ENCODE measurements at places on chromosomes 1 and 21.

GRCh38 chr1:114314098-114314497, 160.4 kb upstream of the SYT6 start:
- no peak for DNase-seq

- DNase-seq: no peak
These were observed 16.1 kb upstream of the PSMD4 start for GRCh38 chr1:151238467-151238739.

GRCh38 chr1:17875171-17875881, 120.2 kb downstream of the ACTL8 start:
- no peak for DNase-seq

DNA sequence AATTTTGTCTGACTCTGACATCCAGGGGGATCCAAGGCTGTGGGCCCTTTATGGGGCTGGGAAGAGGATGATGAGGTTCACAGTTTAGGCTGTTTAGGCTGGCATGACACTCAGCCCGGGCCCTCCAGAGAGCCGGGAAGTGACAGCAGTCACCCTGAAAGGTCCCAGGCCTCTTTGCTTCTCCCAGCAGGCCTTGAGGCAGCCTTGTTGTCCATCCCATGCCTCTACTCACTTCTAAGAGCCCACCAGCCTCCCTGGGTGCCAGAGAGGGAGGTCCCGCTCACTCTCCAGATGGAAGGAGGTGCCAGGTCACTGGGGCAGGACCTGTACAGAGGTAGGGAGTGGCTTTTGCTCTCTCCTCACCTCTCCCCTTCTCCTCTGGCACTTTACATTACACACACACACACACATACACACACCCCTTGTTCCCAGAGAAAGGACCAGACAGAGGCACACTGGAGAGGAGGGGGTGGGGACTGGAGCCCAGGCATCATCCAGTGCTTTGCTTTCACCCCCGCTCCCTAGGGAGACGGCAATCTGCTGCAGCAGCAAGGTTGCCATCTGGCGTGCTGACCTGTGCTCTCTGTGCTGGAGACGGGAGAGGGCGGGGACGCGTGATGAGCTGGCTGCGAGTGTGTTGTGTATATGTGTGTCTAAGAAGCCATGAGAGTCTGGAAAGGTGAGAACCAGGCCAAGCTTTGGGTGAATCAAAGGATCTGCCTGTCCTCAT, 4.6 kb downstream of the KLHDC8A start:
- DNase-seq: no peak

DNA sequence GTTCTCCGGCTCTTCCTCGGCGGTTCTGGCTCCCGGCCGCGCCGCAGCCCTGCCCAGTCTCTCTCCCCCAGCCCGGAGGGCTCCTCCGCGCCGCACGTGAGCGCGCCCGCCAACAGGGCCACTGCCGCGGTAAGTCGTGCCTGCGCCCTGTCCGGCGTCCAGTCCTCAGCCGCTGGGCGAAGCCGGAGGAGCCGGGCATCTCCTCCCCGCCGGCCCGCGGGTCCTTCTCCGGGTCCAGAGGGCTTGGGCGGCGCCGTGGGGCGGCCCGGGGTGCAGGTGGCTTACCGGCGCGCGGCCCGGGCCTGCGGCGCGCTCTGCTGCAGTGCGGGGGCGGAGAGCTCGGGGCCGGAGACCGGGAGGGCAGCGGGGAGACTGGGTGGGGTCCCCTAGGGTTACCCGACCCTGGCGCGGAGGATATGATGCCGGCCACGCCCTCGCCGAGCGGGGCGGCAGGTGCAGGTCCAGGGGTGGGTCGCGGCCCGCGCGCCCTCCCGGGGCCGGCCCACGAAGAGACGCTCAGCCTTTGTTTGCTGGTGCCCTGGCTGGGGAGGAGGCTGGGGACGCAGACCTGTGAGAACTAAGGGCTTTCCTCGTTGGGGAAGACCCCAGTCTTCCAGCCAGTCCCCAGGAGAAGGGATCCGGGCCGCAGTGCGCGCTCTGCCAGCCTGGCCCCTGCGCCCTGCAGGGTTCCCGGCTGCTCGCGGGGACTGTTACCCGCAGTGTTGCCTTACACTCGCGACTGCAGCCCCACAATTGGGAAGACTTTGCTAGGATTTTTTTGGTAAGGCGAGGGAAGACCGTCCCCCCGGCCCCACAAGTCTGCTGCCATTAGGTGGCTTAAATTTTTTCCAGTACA, at the start of gene DOP1B:
DOP1B (plus strand) TSS at position 10 of the 856 bp plus-strand sequence. CDS start 7,910 bp downstream, outside the sequence.
- no peak for DNase-seq

DNA sequence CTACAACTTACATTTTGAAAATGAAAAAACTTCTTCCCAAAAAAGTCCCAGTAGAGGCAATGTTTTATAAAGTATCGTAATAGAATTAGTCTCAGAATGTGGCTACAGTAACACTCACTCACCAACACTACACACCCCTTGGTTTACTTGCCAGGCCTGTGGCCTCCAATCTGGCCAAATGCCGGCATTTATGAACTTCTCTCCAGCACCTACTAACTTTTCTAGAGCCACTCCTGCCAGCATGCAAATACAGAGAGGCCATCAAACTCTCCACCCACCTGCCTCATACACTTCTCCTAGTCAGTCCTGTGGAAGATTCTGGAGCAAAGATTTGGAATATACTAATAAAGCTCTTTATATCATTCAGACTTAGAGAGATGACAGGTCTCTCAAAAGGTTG, 32.3 kb downstream of the STPG1 start:
- no peak for DNase-seq

DNA sequence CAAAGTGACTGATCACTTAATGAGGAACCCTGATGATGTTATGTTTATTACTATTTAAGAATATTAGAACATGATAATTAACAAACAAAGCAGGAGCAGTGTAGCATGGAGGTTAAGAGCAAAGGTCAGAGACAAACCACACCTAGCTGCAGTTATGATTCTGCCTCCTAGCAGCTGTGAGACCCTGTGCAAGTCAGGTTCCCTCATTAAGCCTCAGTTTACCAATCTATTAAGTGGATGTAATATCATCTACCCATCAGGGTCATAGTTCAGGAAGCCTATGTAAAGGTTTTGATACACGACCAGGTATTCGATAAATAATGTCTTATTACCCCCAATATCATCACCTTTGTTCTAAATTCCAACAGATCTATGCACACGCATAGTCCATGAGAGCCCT, 32.0 kb downstream of the DUSP10 start:
- DNase-seq: no peak

- no peak for DNase-seq
These were observed 1.9 kb upstream of the CNKSR1 start for GRCh38 chr1:26175346-26175745.

- DNase-seq: no peak
These were observed 1.2 kb upstream of the NID1 start for GRCh38 chr1:236066054-236066453.

- no peak for DNase-seq
These were observed 7.0 kb downstream of the PSMG1 start for GRCh38 chr21:39176271-39176709.

DNA sequence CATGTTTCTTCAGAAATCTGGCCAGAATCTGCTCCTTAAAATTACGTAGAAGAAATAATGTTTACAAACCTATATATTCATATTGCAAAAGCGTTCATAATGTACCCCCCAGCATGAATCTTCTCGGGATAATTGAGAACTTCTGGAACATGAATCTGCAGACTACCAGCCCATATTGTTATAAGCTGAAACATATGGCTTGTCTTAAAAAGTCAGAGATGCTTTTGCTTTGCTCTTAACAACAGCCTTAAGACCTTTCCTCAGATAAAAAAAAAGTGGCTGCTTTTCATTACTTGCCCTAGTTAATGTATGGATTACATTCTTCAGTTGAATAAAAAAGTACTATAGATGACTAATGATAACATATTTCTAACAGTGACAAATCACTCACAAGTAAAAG, 15.0 kb upstream of the ZZZ3 start:
- no peak for DNase-seq

DNA sequence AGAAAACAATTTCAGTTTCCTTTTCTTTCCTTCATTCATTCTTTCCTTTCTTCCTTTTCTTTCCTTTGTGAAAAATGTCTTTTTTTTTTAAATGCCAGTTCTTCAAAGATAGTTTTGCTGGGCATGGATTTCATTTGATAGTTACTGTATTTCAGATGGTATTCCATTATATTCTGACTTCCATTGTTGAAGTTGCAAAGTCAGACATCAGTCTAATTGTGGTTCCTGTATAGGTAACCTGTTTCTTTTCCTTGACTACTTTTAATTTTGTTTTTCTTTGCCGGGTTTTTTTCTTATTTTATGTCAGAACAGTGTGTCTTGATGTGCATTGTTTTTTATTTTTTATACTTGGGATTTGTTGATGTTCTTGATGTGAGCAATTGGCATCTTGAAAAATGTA, 40.4 kb upstream of the MPC2 start:
- DNase-seq: no peak

- no peak for DNase-seq
These were observed 74.1 kb downstream of the ADARB1 start for GRCh38 chr21:45148316-45148990.

Data from stimulated activated CD4-positive, alpha-beta T cell treated with anti-CD3 and anti-CD28 coated beads, Interleukin-15, amount 100 ng/mL, for 48 hours (primary cell).